AG09319 (cell line): ENCODE measurements at places on chromosomes 7 and 10.

DNA sequence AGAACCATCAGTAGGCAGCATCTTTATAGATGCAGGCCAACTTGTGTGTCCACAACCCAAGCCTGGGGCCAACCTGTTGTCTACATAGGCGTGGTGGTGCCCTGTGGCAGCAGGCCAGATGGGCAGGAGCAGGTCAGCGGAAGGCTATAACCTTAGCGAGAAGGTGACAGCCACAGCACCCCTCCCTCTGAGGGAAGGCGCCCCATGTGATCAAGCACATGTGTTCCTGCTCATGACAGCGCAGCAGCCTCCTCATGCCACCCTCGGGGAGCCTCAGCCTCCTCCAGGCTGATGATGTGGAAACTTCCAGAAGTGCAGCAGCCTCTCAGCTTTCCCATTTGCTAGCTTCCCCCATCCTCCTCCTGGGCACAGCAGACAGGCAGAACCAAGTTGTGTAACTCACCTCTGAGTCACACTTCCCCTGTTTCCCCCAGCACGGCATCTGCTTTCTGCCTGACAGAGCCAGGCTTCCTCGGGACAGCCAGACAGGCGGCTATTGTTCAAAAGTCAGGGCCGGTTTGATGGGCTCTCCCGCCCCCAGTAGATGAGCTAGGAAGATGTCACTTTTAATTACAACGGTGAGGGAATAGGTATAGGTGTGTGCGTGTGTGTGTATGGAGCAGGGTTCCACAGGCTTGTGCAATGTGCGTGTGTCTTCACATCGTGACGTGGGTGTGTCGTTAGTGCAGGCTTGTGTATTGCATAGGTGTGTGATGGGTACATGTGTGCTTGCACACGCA, 312.0 kb upstream of the ZMIZ1 start:
- DNase-seq, result peak; percentile 90

- DNase-seq, result no peak
Measured at GRCh38 chr7:50754241-50754640, 28.5 kb downstream of the GRB10 start.

DNA sequence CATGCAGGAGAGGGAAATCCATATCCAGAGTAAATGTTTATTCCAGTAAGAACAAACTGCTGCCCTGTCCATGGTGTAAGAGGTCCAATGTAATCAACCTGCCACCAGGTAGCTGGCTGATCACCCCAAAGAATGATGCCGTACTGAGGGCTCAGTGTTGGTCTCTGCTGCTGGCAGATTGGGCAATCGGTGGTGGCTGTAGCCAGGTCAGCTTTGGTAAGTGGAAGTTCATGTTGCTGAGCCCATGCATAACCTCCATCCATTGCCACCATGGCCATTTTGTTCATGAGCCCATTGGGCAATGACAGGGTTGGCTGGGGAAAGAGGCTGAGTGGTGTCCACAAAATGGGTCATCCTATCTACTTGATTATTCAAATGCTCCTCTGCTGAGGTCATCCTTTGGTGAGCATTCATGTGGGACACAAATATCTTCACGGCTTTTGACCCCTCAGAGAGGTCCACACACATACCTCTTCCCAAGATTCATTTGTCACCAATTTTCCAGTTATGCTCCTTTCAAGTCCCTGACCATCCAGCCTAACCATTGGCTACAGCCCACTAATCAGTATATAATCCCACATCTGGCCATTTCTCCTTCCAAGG, 23.3 kb upstream of the PAPSS2 start:
- DNase-seq, result no peak

GRCh38 chr7:601036-601594, 81.5 kb upstream of the PDGFA start:
- DNase-seq, result no peak

- no peak for DNase-seq
Measured at GRCh38 chr10:101816376-101816775, 1.9 kb downstream of the OGA start.

DNA sequence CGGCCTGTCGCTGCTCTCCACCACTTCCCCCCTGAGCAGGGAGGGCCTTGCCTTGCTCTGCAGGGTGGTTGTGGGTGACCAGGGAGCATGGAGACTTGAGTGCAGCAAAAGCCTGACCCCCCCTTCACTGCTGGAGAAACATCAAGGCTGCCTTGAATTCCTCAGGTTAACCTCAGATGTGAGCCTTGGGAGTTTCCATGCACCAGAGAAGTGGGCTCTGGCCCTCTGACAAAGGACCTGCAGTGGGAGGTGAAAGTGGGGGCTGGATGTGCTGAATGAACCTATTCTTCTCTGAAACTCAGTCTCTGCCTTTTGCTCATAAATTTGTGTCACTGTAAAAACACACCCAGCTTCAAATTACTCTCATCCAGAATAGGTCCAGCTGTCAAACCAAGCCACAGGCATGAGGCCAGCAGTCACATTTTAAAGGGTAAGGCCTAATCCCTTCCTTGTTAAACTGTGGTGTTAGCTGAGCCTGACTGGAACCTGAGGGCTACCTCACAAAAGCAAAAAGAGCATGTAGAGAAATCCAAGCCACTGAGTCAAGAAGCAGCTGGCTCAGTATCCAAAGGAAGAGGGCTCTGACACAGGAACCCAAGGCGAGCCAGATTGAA, 356.8 kb downstream of the CCSER2 start:
- DNase-seq, result no peak

DNA sequence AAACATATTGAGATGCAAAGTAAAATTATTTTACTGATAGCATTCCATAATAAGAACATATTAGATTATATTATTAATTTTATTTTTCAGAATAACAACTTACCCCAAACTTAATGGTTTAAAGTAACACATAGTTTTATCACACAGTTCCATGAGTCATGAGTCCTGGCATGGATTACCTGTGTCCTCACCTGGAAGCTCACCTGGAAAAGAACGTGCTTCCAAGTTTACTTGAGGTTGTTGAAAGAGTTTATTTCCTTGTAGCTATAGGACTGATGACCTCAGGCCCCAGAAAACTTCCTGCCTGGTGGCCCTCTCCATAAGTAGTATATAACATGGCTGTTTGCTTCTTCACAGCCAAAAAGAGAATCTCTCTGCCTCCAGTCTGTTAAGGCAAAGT, 254.6 kb downstream of the TFEC start:
- no peak for DNase-seq

DNA sequence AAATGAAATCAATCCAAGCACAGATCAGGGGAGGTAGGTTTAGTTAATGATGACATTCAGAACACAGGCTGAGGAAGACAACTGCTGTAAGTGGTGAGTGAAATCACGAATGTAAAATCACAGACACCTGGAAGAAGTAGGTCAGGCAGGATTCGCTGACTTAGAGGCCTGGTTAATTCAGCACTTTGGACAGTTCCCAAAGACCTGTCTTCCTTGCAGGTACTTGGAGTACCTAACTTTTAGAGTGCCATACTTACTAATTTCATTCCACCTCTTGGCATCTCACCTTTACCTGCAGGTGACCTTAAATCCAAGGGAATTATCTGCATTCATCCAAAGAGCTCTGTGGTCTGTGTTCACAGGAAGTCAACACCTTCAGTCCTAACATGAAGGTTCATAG, 822.3 kb downstream of the PHTF2 start:
- DNase-seq, result no peak

- peak; percentile 41 for DNase-seq
Measured at GRCh38 chr7:84697506-84697905, 489.4 kb downstream of the SEMA3D start.
